ENCODE measurements at places on chromosomes 1 and 21.

GRCh38 chr1:246592695-246593094 is 26.4 kb downstream of the CNST start:
- no peak overlapping the region for H3K4me3 ChIP-seq
- H3K27me3 ChIP-seq: no peaks in the 10 kb centered on the region
- DNase-seq: no peak
- no peaks in the 10 kb centered on the region for H3K4me1 ChIP-seq

GRCh38 chr21:42829954-42830353 is 49.4 kb downstream of the WDR4 start:
- no peak overlapping the region for H3K27ac ChIP-seq
- no peak for DNase-seq
- no peaks in the 10 kb centered on the region for H3K36me3 ChIP-seq
- H3K27me3 ChIP-seq: peaks cover 13% of the 10 kb centered on the region

DNA sequence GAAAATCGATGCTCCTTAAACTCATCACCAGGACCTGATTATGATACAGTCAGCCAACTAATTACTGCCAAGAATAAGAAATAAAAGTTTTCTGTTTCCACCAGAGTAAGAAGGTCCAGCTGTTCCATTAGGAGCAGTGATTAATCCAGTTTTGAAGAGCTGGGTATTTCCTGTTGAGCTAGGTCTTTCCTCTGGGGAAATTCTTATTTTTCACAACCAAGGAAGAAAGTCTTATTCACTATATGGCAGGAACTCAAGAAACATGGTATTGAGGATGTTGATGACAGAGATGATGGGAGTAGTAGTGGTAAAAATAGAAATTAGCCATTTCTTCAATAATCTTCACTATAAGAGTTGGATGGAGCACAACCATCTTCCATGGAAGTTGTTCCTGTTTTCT is 374.6 kb upstream of the RUNX1 start:
- no peak overlapping the region for H3K27ac ChIP-seq
- no peaks in the 10 kb centered on the region for H3K36me3 ChIP-seq
- H3K4me1 ChIP-seq: peaks cover 3% of the 10 kb centered on the region
- DNase-seq: no peak

DNA sequence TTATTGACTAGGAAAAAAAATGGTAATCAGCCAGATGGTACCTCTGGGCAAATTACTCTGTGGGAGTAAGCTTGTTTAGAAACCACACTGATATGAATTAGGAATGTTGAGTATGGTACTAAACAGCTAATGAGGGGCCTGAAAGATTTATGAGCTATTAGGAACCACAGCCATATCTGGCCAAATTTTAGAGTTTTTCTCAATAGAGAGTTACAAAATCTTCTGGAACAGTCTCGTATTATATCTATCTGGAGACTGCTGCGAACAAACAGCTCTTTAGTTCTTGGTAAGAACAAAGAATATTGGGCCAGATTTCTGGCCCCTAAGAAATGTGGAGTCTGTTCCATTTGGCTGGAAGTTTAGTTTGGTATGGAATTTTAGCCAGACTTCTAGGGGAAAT is 4.9 kb upstream of the PODN start:
- H3K27me3 ChIP-seq: peaks cover 7% of the 10 kb centered on the region
- no peak overlapping the region for H3K27ac ChIP-seq
- H3K36me3 ChIP-seq: peaks cover 8% of the 10 kb centered on the region
- H3K4me3 ChIP-seq: no peak overlapping the region
- DNase-seq: no peak

- DNase-seq: no peak
- H3K27ac ChIP-seq: no peak overlapping the region
- no peaks in the 10 kb centered on the region for H3K36me3 ChIP-seq
- H3K27me3 ChIP-seq: no peaks in the 10 kb centered on the region
- no peaks in the 10 kb centered on the region for H3K4me1 ChIP-seq
Measured at GRCh38 chr1:63730211-63730610, 43.6 kb upstream of the ROR1 start.

DNA sequence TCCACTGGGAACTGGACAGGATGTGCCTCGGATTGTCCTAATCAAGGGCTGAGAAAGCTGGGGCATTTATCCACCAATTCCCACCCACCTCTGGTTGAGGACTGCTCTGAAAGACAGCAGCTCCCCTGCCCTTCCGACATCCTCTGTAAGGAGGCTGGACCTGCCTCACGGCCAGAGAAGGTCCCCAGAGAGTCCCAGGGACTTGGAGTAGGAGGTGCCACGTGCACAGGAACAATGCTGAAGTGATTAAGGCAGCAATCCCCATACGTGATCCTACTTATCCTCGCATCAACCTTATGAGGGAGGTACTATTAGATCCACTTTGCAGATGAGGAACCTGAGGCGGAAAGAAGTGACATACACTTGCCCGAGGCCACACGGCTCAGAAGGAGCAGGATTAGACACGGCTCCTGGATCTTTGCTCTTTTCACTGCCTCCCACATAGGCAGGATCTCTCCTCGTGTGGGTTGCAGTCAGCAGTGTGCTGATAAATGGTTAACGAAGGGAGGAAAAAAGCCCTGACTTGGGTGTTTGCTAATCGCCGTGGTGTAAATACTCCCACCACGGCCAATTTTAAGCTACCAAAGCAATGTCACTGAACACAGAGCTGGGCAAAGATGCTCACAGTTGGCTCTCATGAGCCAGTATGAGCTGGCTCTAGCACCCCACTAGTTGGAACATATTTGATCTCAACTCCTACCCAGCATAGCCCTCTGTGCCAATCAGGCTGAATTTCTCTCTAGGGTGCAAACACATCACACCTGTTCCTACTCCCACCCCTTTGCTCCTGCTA is 18.6 kb upstream of the LDLRAP1 start:
- H3K4me3 ChIP-seq: no peak overlapping the region
- no peak overlapping the region for H3K27ac ChIP-seq
- no peaks in the 10 kb centered on the region for H3K36me3 ChIP-seq
- no peak for DNase-seq
- H3K4me1 ChIP-seq: no peaks in the 10 kb centered on the region
- no peaks in the 10 kb centered on the region for H3K27me3 ChIP-seq

DNA sequence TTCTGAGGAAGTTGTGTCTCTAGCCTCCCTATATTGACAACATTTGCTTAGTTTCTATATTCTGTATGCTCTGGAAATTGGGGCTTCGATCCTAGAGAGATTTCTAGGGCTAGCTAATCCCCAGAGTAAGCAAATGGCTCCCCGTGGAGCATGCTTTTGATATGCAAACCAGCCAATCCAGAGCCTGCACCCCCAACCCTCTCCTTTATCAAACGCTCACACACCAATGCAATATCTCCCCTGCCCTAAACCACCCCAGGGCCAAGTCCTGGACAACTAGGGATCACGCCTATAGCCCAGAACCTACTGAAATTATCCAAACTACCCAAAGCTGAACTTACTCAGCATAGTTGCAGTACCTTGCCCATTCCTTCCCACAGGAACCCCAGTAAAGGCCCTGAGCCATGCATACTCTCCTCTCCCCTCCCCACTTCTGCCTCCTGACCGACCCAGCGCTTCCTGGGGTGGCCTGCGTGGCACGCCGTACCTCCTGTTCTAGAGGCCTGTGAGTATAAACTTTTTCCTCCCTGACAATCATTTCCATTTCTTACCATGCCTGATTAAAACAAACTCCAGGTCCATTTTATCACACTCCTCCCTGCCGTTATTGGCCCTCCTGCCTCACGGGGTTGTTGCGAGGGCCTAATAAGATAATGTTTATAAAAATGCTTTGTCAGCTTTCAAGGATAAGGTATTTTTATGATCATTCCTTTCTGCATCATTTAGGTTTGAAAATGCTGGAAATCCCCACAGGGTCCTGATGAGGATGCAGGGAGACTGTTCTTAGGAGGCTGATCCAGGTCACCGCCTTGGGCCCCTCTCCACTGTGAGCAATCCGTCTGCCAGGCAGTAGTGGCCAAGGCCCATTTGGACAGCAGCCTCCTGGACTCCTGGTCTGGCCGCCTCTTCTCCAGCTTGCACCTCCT is 102.7 kb downstream of the TENT5C start:
- no peaks in the 10 kb centered on the region for H3K36me3 ChIP-seq
- no peak for DNase-seq
- no peak overlapping the region for H3K4me3 ChIP-seq
- H3K27ac ChIP-seq: no peak overlapping the region
- no peaks in the 10 kb centered on the region for H3K27me3 ChIP-seq

DNA sequence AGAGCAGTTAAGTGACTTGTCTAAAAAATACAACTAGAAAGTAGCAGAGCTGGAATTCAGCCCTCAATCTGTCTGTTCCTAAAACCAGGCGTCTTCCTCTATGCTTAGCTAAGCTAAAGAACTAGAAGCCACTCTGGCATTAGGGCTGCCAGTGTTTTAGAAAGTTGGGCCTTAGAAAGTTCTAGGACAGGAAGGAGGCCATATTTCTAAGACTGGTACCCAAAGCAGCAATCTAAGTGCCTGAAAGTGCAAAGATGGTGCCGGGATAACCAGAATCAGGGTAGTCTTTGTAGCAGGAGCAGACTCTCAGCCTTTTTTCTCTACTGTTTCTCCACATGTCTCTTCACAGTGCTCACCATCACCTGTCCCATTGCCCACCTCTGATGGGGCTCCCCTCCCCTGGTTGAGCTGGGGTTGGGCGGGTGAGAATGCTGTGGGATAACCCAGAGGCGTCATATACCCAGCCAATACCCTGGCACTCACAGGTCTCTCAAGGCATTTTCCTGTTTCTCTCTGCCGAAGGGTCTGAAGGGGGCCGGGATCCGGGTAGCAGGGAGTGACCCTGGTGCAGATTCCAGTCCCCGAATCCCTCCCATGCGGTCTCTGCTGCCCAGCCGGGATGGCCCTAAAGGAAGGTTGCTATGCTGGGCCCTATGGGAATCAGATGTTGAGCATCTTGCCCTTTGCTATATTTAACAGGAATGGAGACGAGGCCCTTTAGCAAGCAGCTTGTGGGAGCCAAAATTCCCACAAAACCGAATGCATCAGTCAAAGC is 1.1 kb upstream of the RCSD1 start:
- peak; percentile 36 for DNase-seq
- peak overlapping the region; percentile 89 for H3K27ac ChIP-seq
- peaks cover 60% of the 10 kb centered on the region for H3K4me1 ChIP-seq
- H3K4me3 ChIP-seq: peak overlapping the region; percentile 98

- DNase-seq: peak; percentile 32
- no peaks in the 10 kb centered on the region for H3K27me3 ChIP-seq
- peaks cover 24% of the 10 kb centered on the region for H3K4me1 ChIP-seq
- peak overlapping the region; percentile 46 for H3K27ac ChIP-seq
Measured at GRCh38 chr1:204417074-204417997, 5.7 kb upstream of the PPP1R15B start.
